ENCODE measurements at places on chromosomes 7 and 10.
A peak's percentile ranks its signal among the peaks of the same experiment; 100 is the strongest.

GRCh38 chr7:100803398-100804161 is 23.7 kb downstream of the EPHB4 start:
- DNase-seq = peak; percentile 67

DNA sequence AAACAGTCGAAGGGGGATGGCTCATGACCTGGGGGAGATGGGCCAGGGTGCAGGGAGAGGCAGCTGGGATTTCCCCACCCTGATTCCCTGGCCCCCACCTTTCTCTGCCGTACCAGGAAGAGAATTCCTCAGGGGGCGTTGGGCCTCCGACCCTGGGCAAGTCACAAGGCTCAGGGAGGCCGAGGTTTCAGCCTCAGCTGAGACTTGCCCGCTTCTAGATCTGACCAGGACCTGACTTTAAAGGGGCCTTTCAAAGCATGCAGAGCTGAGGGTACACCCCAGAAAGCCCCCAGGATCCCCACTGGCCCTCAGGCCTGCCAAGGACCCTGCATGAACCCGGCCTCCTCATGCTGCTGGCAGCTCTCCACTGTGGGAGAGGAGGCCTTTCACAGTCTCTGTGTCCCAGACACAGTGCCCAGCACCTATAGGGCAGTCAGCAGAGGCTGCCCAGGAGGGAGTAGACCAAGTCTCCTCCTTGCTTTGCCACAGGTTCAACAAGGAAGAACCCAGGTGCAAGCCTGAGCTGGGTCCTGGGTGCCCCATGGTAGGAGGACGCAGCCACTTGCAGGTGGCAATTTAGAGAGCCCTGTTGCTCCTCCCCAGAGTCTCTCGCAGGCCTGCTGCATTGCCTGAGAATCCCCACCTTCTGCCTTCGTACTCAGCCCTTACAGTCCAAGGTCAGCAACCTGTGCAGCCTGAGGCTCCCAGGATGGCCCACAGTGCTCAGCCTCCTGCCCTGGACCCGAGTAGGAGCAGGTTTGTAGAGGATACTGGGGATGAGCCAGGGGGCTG is 89.3 kb downstream of the CHST15 start:
- DNase-seq = no peak

GRCh38 chr7:1358376-1359050 is 100.8 kb downstream of the MICALL2 start:
- no peak for DNase-seq

- DNase-seq = no peak
These were observed 183.0 kb upstream of the CTBP2 start for GRCh38 chr10:125343118-125343925.

DNA sequence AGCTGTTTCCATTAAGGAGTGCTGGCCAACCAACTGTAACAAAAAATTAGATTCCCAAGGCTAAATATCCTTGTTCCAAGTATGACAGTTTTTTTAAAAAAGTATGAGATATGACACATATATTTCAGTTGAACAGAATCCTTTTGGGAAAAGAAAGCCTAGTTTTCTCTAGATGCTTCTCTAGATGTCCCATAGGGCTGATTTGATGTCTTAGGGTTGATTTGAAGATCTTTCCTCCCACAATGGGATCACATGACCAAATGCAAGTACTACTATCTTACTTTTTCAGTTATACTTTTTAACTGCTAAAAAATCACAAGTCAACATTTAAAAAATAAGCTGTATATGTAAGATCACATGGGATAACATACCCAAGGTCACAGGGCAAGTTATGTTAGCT is 3.7 kb downstream of the NAMPT start:
- DNase-seq = no peak

- no peak for DNase-seq
These were observed 221.7 kb upstream of the DKK1 start for GRCh38 chr10:52092390-52092789.

DNA sequence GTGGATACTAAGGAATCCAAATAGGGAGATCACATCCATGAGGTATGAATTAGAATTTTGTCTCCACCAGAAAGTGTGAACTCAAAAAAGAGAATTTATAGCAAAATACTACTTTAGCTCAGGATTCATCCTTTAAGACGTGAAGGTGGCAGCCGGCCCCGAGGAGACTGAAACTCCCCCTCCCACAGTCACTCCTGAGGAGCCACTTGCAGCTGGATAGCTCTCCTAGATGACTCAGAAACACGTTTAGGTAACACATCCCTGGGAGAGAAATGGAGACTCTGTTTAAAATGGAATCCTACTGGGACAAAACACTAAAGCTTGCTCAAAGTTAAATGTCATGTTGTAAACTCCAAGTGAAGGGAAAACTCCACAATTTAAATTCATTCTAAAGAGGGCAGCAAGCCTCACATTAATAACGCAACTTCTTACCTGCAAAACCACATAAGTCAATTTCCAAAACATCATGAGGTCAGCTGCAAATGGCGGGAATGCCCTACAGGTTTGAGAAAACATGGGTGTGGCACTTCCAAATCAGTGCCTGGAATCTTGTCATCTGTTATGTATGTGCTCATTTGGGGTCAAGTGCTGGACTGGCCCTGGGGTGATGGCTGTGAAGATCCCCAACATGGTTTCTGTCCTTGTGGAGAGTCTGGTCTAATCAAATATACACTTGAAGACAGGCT is 46.2 kb downstream of the ICA1 start:
- DNase-seq = no peak

GRCh38 chr10:4617589-4617988 is 208.4 kb upstream of the AKR1E2 start:
- no peak for DNase-seq

DNA sequence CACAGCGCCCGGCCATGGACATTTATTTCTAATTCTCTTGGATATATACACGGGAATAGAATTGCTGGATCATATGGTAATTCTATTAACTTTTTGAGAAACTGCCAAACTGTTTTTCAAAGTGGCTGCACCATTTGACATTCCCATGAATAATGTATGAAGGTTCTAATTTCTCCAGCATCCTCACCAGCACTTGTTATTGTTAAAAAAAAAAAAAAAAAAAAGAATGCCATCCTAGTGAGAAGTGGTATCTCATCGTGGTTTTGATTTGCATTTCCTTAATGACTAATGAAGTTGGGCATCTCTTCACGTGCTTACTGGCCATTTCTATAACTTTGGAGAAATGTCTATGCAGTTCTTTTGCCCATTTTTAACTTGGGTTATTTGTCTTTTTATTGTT is 13.5 kb downstream of the CNNM2 start:
- DNase-seq = no peak

GRCh38 chr7:128777156-128778123 is 1.8 kb upstream of the OPN1SW start:
- no peak for DNase-seq

DNA sequence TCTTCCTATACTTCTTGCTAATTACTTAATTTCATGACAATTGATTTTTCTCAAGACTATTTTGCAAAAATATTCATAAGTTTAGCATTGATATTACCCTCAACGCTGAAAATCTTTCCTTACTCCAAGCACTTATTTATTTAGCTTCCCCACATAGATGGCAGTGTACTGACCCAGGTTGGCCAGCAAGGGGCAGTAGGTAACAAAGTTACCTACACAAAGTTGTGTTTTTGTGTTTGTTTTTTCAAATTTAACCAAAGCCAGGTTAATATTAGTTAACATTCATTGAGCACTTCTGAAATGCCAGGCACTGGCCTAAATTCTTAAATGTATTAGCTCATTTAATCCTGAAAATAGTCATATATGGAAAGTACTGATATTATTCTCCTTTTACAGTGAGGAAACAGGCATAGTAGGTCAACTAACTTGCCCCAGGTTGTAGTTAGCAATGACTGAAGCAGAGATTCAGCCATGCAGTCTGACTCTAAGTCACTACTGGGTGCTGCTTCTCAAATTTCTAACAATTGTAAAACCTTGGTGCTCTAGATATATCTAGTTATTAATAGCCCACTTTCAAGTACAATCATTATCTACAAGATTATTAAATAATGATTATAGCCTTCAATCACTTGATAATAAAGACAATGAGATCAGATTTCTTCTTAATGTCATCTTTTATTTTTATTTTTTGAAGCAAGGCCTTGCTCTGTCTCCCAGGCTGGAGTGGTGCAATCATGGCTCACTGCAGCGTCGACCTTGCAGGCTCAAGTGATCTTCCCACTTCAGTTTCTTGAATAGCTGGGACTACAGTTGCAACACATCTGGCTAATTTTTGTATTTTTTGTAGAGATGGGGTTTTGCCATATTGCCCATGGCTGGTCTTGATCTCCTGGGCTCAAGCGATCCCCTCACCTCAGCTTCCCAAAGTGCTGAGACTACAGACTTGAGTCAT is 5.8 kb upstream of the GGCT start:
- peak; percentile 24 for DNase-seq

DNA sequence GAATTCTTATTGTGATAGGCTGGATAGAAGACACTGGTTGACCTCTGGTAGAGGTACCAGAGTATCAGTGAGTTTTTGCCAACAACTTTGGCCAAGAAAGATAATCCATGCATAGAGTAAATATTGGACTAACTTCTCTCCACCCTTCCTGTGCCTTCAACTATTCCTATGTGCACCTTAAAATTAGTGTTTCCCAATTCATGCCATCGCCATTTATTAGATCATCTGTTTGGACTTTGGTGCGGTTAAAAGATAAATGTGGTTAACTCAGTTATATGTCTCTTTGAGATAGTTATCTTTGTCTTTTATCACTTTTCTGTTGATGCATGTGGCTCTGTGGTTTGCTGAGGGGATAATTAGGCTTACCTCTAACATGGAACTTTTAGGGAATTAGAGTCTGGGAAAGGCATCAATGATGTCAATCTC is 4.6 kb downstream of the PAPSS2 start:
- no peak for DNase-seq

DNA sequence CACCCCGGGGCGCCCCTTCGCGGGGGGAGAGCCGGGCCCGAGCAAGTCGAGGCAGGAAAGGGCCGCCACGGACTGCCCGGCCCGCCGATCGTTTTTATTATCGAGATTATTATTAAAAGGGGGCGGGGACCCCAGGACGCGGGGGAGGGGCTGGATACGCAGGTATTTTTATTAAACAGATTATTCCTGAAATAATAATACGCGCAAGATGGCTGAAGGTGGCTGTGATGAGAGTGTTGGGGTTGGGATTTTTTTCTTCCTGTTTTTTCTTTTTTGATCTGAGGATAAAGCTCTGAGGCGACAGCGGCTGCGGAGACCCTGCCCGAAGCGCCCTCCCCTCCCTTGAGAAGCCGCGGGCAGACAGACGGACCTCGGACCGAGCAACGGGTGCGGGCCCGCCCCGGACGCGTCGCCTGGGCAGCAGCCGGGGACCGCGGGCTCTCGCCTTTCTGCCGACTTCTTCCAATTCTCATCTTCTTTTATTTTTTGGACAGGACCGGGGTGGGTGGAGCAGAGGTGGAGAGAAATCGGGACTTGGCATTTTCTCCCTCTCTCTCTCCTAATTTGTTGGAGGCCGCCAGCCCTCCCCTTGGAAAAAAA is 1.4 kb upstream of the TRIM8 start:
- DNase-seq = peak; percentile 57

DNA sequence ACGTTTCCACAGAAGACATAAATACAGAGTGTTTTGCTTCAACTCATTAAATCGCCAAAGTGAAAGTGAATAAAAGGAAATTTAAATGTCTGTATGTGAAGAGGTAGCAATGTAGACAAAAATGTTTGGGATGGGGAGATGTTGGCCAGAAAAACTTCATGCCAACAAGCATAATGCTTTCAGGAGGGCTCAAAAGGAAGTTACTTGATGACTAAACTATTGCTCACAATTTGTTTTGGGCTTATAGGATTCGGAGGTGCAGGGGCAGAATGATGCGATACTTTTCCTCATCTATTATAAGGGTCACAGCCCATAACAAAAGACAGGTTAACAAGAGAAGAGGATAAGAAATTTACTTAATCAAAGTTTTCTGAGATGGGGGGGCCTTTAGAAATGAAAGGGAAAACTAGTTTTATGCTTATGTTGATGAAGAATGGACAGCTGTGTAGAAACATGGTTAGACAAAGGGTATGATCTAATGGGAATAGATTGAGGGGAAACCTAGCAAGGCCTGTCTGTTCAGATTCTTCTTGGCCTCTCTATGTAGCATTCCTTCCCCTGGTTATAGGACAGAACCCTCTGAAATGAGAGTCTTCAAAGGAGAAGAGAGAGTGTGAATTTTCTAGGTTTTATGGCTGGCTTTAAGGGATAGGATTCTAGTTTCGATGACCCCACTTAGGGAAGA is 898.6 kb downstream of the LRMDA start:
- DNase-seq = no peak

DNA sequence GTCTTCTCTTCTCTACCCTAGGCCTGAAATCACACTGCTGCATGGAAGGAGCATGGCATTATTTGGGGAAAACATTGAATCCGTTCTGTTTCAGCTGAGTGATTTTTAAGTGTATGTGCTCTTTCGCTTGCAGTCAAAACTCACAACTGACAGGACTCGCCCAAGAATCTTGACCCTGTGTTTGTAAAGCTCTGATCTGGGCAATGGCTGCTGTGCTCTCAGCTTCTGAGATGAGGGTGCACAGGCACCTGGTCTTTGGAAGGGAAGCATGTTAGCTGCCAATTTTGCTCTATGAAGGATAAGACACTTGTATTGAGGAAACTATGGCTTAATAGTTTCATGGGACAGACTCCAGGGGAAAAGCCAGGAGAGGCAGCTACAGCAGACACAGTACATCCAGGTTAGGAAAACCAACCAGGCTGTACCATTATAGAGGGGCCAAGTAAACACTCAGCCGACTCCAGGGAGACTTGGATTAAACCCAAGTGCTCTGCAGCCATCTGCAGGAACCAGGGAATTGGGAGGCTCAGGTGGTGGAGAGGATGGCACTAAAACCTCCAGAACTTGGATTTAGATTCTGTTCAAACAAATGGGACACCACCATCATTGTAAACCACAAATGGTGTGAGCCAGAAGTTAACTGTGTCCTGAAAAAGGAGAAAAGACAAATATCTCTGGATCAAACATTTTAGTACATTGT is 43.3 kb downstream of the LYZL1 start:
- no peak for DNase-seq

- DNase-seq = no peak
These were observed 26.0 kb upstream of the ZNF800 start for GRCh38 chr7:127418459-127418858.

- no peak for DNase-seq
These were observed 114.8 kb upstream of the ADO start for GRCh38 chr10:62689712-62690111.

- no peak for DNase-seq
These were observed 40.6 kb upstream of the VKORC1L1 start for GRCh38 chr7:65832281-65832680.

DNA sequence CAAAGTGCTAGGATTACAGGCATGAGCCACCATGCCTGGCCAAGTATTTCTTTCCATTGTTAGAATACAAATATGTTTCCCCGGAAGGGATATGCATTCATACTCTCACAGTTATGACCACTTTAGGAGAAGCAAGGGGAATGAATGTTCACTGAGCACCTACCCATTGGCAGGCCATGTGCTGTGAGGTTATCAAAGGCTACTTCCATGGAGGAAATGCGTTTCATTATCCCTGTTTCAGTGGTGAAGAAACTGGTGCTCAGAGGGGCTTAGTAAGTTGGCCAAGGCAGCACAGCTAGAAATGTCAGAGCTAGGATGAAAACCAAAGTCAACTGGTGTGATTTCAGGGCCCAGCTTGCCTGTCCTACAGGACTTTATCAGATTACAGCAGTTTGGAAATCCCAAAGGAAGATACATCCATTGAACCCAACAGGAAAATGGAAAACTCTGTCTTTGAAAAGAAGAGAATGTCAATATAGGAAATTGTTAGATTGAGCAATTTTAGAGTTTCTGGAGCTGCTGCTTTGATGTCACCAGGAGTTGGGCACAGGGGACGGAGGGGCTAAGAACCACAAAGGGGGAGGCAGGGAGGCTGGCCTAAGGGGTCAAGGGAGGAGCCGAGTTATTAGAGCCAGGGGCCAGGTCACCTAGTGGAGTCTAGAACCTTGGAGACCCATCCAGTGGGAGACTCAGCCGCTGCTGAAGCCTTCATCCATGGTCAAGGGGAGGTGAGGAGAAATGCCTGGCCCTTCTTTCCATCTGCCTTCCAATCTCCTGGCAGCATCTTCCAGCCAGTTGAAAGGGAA is 319.8 kb downstream of the FRMD4A start:
- no peak for DNase-seq
